ENCODE measurements at places on chromosomes 2 and 18.

DNA sequence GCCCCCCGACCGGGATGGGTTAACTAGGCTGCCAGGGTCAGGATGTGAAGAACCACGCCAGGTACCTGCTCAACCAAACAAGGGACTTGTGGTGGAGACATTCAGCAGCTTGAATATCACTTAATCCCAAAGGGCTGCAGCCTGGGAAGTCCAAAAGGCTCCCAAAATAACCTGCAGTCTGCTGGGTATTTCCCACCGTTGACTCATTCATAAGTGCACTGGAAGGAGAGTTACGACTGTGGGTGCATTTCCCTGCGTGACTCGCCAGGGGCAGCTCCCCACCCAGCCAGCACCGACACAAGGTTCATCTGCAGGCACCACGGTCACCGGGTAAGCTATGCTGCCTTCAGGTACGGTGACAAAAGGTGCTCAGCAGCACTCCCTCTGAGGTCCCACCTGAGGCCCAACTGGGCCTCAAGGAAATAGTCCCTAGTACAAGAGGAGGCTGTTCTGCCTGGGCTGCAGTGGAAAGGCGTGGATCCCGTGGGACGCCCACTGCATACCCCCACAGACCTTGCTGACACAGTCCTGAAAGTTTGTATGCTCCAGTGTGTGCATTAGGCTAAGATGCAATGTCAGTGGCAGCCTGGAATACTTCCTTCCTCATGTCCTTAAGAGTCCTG, 86.5 kb downstream of the UXS1 start:
- DNase-seq: no peak

GRCh38 chr18:58541789-58542425, 87.0 kb downstream of the ALPK2 start:
- DNase-seq: peak; percentile 35

GRCh38 chr2:59019566-59020159, 778.5 kb upstream of the FANCL start:
- no peak for DNase-seq

- DNase-seq: no peak
Measured at GRCh38 chr2:211329421-211329820, 773.0 kb downstream of the CPS1 start.

GRCh38 chr2:144826105-144826504, 306.2 kb upstream of the ZEB2 start:
- DNase-seq: no peak

DNA sequence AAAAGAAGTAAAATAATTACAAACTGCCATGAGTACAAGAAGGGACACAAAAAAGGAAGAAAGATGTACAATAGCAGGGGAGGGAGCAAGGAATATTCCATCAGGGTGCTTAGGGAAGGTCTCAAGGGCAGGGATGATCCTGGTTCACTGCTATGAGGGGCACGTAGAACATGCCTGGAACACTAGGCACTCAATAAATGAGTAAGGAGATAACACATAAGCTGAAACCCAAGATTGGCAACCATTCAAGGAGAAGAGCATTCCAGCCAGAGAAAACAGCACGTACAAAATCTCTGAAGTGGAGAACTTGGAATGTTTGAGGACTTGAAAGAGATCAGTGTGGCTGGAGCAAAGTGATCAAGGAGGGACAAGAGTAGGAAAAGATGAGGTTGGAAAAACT, 103.2 kb downstream of the FAM161A start:
- DNase-seq: no peak

- DNase-seq: no peak
Measured at GRCh38 chr2:168697668-168698121, 104.7 kb upstream of the NOSTRIN start.

GRCh38 chr2:157245846-157246764, 11.4 kb upstream of the GALNT5 start:
- no peak for DNase-seq

DNA sequence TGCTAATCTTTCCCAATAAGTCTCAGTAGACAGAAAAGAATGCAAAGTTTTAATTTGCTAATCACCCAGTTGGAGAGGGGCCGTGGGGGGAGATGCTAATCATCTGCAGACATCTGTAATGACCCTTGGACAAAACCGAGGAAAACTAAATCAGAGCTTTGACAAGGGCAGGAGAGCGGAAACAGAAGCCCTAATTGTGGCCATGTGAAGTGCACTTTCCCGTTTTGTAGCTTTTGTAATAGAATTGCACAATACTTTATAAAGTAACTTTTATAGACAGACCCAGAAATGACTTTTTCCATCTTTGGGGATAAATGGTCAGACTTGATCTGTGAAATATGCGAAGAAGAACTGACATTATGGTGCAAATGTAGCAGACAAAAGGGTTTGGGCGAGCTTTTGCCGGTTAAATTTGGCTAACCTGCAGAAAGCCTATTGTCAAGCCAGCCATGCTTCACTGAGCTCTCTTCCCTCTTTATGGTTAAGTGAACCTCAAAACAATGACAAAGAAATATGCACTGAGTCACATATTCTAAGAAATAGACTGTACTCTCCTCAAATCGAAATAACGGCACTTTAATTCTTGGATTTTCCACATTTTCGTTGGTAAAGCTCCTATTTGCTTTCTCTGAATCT, 980.1 kb upstream of the POU3F3 start:
- no peak for DNase-seq

DNA sequence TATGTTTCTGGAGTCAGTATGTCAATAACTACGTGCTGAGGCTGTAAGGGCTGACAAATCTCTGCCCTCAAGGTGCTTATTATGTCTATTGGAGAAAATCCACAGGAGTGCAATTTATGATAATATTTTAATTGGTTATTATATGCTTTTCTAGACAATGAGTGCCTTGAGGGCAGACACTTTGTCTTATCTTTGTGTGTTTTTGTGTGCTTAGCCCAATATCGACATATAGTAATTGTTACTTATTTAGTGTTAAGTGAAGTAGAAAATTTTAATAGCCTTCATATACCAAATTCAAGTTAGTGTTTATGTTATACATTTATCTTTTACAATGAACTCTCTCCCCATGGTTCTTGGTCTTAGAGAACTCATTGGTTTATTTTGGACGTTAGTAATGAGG, 118.9 kb downstream of the WDR7 start:
- no peak for DNase-seq
